ENCODE measurements at places on chromosomes 5 and 9.
A peak's percentile ranks its signal among the peaks of the same experiment; 100 is the strongest.

DNA sequence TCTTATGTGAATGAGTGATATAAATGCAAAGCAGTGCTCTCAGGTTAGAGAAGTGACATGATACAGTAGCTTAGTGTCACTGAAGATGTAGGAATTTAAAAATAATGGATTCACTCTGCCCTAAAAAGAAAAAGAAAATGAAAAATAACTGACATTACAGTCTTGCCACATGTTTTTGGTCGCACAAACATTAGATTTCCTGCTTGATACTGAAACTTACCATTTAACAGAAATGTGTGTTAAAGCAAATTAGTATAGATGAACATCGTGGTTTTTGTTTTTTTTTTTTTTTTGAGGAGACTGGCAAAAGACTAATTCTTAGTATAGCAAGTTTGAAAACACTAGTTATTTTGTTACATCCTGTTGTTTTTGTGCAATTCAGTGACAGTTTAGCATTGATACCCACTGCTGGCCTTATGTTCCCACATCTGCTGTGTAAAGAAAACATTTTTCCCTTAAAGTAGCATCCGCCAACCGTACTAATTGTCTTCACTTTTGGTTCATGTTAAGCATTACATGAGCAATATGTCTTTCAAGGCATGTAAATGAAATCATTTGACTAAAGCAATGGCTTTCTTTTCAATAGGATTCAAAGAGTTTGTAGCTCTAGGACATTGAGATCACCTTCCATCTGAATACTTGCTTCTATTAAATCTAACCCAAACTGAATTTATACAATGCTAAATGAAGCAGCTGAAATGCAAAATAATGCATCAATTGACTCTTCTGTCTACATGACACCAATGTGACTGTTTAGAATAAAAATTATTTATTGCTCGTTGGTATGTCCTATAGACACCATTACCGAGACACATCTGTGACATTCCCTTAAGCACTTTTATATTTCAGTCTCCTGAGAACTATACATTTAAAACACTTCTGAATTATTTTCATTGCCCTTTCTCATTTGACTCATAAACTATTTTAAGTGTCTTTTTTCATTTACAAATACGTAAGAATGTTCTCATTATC lies 859.1 kb downstream of the MAT2B start:
- no peak for DNase-seq

GRCh38 chr5:21391506-21391905 lies 1403.5 kb upstream of the CDH18 start:
- no peak for DNase-seq

DNA sequence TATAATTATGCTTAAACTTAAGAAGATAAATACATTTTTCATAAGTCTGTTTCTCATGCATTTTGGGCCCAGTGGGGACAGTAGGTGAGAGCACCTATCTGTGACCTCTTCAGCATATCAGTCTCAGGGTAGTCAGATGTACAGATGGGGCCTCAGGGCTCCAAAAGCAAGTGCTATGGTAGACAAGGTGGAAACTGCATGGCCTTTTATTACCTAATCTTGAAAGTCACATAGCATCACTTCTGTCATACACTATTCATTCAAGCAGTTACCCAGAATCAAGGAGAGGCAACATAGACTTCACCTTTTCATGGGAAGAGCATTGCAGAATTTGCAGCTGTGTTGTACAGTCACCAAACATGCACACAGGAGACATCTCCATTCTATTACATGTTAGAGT lies 94.8 kb downstream of the SV2C start:
- no peak for DNase-seq

GRCh38 chr5:160469156-160470144 lies 47.8 kb downstream of the PTTG1 start:
- no peak for DNase-seq

DNA sequence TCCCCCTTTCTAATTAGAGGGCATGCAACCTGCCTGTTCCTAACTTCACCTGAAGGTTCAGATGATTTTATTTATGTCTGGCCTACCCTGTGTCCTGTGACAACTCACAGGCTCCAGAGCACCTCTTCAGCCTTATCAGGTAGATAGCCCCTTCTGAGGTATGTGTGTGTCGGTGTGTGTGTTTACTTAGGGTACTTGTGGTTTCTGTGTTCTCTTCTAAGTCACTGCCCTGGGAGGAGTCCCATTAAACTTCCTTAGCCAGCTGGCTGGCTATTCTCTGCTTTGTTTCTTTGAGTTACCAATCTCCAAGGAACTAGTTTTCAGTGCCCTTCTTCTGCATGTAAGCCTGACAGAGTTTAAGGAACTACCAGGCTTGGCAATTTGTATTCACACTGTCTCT lies 74.9 kb downstream of the UNC13B start:
- DNase-seq: no peak

GRCh38 chr9:82202808-82203207 lies 214.2 kb downstream of the SPATA31D1 start:
- no peak for DNase-seq

DNA sequence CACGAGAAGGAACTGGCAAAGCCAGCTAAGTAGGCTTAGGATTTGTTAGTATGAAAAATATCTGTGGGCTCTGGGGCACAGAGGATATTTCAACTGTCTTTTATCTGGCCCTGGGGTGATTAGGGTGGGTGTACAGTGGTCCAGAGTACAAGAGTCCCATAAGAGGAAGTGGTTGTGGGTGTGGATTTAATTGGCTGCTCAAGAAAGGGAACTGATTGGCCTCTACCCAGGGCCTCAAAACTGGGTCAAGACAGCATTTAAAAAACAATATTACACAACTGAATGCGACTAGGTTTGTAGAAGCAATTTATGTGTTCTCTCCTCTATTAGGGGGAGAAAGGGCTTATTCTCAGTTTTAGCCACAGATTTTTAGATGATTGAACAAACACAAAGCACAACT lies 1353.4 kb upstream of the WWC1 start:
- DNase-seq: no peak

DNA sequence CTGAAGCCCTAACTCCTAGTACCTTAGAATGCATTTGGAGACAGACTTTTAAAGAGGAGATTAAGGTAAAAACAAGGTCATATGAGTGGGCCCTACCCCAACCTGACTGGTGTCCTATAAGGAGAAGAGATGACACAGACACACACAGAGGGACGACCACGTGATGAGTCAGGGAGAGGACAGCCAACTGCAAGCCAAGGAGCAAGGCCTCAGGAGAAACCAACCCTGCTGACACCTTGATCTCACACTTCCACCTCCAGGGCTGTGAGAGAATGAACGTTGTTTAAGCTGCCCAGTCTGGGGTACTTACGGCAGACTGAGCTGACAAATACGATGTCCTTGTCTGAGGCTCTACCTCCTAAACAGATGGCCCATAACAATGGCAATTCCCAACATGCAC lies 93.6 kb downstream of the ROR2 start:
- no peak for DNase-seq

DNA sequence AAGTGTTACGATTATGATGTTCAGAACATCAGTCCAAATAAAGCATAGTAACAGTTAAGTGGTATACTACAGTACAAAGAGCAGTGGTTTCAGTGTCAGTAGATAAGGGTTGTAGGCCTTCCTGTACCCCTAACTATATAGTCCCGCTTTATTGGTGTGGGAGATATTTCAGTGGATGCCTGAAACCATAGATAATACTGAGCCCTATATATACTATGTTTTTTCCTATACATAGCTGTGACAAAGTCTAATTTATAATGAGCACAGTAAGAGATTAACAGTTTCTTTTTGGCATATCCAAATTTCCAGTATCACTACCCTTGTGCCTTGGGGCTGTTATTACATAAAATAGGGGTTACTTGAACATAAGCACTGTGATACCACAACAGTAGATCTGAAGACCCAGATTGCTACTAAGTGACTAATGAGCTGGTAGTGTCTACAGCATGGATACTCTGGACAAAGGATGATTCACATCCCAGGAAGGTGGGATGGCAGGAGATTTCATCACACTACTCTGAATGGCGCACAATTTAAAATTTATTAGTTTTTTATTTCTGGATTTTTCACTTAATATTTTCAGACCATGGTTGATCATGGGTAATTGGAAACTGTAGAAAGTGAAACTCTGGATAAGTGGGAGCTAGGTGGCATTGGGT lies 119.3 kb downstream of the RPS23 start:
- DNase-seq: no peak

GRCh38 chr9:131419026-131419614 lies 25.2 kb downstream of the PRRC2B start:
- DNase-seq: no peak

DNA sequence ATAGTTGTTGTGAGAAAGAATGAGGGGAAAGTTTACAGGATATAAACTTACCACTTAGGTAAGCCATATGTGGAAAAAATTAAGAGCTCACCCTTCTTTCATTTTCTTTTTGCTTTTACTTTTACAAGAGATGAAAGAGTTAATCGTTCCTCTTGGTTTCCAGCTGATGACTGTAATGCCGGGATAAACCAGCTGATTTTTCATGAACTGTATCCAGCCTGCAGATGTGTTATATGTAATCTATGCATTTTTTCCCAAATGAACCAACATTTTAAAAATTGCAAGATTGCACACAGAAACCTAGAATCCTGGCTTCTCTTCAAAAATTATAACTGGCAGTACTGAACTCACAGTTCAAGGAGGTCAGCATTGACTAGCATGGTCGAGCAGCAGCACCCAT lies 185.9 kb downstream of the GRIA1 start:
- no peak for DNase-seq

DNA sequence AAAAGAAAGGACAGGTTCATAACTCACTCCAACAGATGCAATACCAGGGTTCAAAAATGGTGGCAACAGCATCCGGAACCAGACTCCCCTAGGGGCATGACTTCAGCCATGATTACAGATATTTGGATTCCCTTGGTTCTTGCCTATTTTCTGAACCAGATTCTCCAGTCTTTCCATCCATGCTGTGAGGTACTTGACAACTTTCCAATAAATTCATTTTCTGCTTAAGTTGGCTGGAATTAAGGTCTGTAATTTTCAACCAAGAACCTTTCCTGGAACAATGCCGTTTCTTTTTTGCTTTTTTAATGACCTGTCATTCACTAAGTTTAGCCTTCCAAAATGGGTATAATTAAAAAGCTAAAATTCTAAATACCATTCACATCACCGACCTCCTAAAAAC lies 52.2 kb downstream of the SCAI start:
- DNase-seq: no peak

GRCh38 chr5:108788142-108788541 lies 40.4 kb downstream of the FER start:
- no peak for DNase-seq

DNA sequence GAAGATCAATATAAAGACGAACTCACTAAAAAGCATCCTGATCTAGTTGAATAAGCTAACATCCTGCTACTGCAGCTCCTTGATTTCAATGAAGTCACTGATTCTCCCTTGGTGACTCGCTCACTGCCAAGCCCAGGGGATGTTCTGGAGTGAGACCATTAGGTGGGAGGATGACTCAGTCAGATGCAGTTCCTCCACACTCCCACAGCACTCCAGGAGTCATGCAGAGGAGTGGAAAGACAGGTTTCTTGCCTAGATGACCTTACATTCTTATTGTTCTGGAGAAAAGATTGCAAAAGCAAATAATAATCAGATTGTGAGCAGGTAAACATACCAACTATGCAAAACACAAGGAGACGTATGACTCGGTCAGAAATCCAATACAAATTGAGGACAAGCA lies 15.3 kb downstream of the GCNT4 start:
- no peak for DNase-seq

DNA sequence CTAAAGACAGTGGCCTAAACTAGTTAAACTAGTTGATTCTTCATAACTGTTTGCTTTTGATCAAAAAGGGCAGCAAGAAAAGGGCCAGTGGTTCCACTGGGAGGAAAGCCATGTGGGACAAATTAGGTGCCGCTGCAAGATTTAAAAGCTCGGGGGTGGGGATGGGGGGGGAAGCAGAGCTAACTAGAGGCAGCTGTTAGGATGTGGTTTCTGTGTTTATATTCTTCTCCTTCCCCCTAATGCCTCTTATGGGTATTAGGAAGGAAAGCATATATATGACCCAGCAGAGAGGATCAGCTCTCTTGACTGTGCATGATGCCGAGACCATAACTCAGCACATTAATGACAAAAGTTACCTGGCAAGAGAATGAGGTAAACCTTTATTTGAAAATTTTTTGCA lies 65.7 kb downstream of the EFNA5 start:
- DNase-seq: no peak

DNA sequence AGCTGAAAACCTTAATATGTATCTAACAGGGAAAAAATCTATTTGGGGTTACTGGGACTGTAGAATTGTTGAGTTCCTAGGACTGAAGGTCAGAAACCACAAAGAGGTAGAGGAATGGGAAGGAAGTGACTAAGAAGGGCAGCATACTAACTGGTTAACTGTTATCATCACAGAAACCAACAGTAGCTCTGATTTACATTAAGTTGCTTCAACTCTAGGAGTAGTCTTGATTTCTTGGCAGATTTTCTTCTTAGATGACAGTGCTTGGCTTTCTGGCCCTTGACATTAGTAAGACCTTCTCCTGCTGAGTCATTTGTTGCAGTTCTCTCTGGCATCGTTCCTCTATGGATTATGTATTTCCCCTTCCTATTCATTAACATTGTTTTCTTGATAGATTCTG lies 116.1 kb upstream of the RASA1 start:
- no peak for DNase-seq

GRCh38 chr9:93265972-93266371 lies 82.0 kb downstream of the WNK2 start:
- DNase-seq: no peak

DNA sequence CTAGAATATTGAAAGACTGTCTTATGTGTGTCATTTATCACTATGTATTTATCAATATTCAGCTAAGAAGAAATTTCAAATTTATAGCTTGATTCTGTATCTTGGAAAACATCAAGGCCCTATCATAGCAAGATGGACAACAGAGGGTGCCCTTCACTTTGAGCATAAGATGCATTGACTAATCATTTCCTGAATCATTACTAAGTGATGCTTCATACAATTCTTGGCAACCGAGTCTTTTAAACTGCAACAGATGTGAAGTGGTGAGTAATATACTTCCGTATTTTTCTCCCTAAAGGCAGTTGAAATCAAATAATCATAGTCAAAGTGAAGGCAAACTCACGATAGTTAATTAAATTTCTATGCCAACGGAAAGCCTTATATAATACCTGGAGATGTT lies 318.6 kb upstream of the RGMB start:
- no peak for DNase-seq

GRCh38 chr5:56543441-56544388 lies 271.6 kb upstream of the MAP3K1 start:
- DNase-seq: no peak

- DNase-seq: no peak
Measured at GRCh38 chr5:56479696-56480077, 246.6 kb upstream of the ANKRD55 start.

- DNase-seq: peak; percentile 95
Measured at GRCh38 chr5:43008363-43009153, 31.6 kb downstream of the ANXA2R start.

DNA sequence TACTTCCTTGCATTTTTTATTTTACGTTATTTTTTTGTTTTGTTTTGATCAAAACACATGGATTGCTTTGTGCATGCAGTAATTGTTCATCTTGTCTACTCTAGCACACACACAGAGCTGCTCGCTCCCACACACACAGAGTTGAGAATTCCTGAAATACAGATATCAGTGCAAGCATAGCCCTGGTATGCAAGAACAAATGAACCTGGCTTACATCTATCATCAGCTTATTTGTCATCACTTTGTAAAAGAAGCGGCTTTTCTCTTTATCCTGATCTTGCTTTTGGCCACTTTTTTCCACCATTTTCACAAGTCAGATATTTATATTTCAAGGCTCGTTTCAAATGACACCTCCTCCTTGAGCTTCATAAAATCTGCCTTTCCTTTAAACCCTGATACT lies 1435.7 kb downstream of the MAT2B start:
- DNase-seq: no peak

Measured in CD4-positive, alpha-beta T cell treated with Interleukin-15 for 4 hours (primary cell).